Cardiac ventricle fibroblast (primary cell): ENCODE measurements at places on chromosomes 12 and 14. TPM values are rescaled to one million over a fixed set of nuclear protein-coding genes. Genes with fewer than 3 reads are reported as not detected.

The RTL1 gene
- not detected in 2 replicates for total RNA-seq

The GLI1 gene
- total RNA-seq = 0.05 TPM in 1 of 2 replicates, not detected in the other

The CD4 gene
- total RNA-seq = 0.49 and 0.75 TPM in 2 replicates

The ACOT6 gene
- not detected in 2 replicates for total RNA-seq

The CCDC38 gene
- total RNA-seq = not detected in 2 replicates

The BEGAIN gene
- total RNA-seq = 0.69 and 1.8 TPM in 2 replicates

The CLEC4C gene
- total RNA-seq = not detected in 2 replicates

The TAS2R9 gene
- not detected in 2 replicates for total RNA-seq

The PARPBP gene
- 1.1 and 2.9 TPM in 2 replicates for total RNA-seq

The TAS2R31 gene
- total RNA-seq = 0.44 and 2.4 TPM in 2 replicates

The KITLG gene
- total RNA-seq = 11.4 and 13.8 TPM in 2 replicates

The HIP1R gene
- 6.6 and 9.2 TPM in 2 replicates for total RNA-seq

The GRIP1 gene
- total RNA-seq = not detected in 2 replicates

The NOS1 gene
- not detected in 2 replicates for total RNA-seq

The JAG2 gene
- 0.81 and 1.9 TPM in 2 replicates for total RNA-seq

The INSM2 gene
- not detected in 2 replicates for total RNA-seq

The BDKRB1 gene
- 0.12 and 0.59 TPM in 2 replicates for total RNA-seq

The SMCO3 gene
- total RNA-seq = 0.24 and 0.81 TPM in 2 replicates

The ASCL1 gene
- not detected in 2 replicates for total RNA-seq

The GLIPR1L1 gene
- not detected in 2 replicates for total RNA-seq

The FAM222A gene
- total RNA-seq = 0.12 and 0.64 TPM in 2 replicates

The NKX2-1 gene
- not detected in 2 replicates for total RNA-seq

The KLRC3 gene
- not detected in 2 replicates for total RNA-seq

The ADGRD1 gene
- 0.44 and 1.1 TPM in 2 replicates for total RNA-seq

The MMP17 gene
- total RNA-seq = 6.9 and 8.9 TPM in 2 replicates

The KCNJ8 gene
- 1.5 and 2.9 TPM in 2 replicates for total RNA-seq

The CLEC2D gene
- 1.1 and 2.3 TPM in 2 replicates for total RNA-seq

The CARMIL3 gene
- total RNA-seq = not detected in 2 replicates

The TMCC3 gene
- 0.69 and 0.73 TPM in 2 replicates for total RNA-seq

The SPTB gene
- total RNA-seq = not detected in 2 replicates

The ATL1 gene
- 3.2 and 3.7 TPM in 2 replicates for total RNA-seq

The AMN gene
- 0.12 TPM in 1 of 2 replicates, not detected in the other for total RNA-seq

The CDK2 gene
- total RNA-seq = 5.7 and 10.3 TPM in 2 replicates

The C12orf50 gene
- not detected in 2 replicates for total RNA-seq

The KRT82 gene
- not detected in 2 replicates for total RNA-seq

The AP4S1 gene
- 5.4 and 8.4 TPM in 2 replicates for total RNA-seq

The AKAP5 gene
- 0.10 and 0.31 TPM in 2 replicates for total RNA-seq

The FIGNL2 gene
- 0.24 and 0.56 TPM in 2 replicates for total RNA-seq
